ENCODE measurements at places on chromosomes 4 and X.

- no peak for DNase-seq
Measured at GRCh38 chr4:74665876-74666275, 128.4 kb downstream of the BTC start.

DNA sequence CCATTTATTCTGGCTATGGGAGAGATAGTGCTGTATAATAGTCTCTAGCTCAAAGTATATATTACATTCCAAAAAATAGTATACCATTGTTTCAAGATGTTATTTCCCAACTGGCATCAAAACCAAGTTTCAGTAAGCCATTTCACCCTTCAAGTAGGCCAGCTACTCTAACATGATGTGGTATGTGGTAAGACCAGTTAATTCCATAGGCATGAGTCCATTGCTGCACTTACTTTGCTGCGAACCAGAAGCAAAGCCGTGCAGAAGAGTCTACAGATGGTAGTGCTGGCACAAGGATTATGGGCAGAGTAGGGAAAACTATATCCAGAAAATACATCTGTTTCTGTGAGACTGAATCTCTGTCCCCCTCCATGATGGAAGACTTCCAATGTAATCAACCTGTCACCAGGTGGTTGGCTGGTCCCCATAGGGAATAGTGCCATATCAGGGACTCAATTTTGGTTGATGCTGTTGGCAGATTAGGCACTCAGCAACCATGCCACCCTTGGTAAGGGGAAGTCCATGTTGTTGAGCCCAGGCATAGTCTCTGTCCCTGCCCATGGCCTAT lies 49.8 kb upstream of the HSD17B10 start:
- no peak for DNase-seq

DNA sequence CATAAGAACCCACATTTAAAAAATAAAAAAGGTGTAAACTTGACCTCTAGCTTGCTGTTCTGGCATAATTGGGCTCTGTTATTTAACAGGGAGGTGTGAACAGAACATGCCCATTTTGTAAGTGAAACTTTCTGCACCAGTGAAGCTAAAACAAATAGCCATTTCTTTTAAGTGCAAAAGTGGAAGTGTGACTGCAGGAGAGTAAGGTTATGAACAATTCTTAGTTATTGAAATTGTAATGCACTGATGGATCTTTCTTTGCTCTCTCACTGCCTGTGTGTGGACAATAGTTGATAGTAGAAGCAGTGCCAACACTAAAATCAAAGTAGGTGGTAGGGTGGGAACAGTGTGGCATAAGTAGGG lies 12.6 kb downstream of the P2RY10 start:
- no peak for DNase-seq

DNA sequence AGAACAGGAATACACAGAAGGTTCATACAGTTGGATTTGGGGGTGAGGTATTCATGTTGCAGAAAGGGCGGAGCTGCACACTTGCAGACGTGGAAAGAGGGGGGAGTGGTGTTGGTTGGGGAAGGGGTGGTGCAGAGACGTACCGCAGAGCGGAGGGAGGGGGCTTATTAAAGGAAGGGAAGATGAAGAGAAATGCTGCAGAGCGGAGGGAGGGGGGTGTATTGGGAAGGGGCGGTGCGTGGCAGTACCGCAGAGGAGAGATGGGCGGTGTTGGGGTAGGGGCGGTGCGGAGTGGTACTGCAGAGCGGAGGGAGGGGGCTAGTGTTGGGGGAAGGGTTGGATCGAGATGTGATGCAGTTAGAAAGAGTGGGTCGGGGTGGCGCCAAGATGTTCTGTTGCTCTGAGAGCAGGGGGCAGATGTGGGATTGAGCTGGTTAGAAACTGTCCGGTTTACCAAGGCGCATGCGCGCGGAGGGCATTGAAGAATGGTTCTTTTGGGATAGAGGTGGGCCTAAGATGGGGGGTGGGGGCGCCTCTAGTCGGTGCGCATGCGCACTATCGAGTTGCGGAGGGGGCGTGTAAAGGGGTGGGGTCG lies 900 bp downstream of the TRO start:
- DNase-seq: peak; percentile 16

GRCh38 chr4:37812713-37813112 lies 13.8 kb upstream of the PGM2 start:
- no peak for DNase-seq

DNA sequence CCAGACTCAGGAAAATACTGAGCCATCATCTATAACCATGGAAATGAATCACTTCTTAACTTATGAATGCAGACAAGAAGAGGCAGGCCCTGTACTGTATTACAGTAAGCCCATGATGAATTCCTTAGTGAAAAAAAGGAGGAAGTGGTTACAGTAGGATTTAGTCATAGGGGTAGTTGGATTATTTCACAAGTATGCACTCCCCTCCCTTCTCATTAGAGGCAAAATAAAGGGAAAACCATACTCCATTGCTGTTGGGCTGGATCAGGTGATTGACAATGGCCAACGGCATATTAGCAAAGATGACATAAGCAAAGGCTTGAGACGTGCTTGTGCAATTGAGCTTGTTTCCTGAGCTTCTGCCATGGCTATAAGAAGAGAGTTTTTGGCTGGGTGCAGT lies 181.1 kb upstream of the PRPS2 start:
- no peak for DNase-seq

GRCh38 chrX:75067931-75068330 lies 88.2 kb downstream of the ABCB7 start:
- no peak for DNase-seq

DNA sequence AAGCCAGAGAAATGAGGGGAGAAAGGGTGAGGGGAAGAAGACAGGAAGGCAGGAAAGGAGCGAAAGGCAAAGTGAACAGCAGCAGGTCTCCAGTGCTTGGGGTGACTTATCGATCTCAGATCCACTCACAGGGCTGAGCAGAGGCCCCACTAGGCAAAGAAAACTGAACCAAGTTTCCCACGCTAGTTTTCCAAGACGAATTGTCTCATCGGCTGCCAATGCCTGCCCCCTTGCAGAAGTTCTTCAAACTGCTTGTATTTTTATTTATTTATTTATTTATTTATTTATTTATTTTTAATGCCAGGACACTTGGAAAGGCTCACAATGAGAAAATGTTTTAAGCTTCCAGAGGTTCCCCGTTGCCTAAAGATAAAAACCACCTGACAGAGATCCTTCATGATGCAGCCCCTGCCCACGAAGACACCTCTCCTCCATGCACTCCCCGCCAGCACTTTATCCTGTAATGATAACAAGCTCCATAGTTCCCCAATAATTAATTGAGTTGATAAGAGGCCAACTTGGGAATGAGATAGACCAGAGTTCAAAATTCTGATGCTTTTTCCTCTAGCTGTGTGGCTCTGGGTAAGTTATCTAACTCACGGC lies 43.2 kb downstream of the QDPR start:
- DNase-seq: no peak

DNA sequence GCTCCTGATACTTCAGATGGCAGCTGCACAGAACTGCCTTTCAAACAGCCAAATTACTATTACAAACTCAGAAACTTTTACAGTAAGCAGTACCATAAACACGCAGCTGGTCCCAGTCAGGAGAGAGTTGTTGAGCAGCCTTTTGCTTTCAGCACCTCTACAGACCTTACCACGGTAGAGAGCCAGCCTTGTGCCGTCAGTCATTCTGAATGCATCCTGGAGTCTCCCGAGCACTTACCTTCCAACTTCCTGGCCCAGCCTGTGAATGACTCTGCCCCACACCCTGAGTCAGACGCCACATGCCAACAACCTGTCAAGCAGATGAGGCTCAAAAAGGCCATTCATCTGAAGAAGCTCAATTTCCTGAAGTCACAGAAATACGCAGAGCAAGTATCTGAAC lies 12.4 kb downstream of the ZBTB49 start:
- DNase-seq: no peak

DNA sequence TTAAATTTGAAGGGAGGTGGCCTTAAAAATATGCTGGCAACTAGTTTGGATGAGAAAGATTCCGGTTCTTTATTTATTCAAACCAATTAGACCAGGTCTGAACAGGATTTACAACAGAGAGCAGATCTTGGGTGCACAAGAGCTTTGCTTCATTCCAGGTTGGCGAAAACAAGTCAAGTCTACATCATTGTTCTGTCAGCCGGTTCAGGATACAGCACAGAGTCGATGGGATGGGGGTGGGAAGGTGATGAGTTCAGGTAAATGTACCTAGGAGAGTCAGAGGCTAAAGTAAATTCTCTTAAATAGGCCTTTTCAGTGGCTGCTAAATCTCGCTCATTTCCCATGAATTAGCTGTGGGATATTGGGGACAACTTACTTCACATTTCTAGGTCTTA lies 882 bp upstream of the STIM2 start:
- DNase-seq: no peak

- no peak for DNase-seq
Measured at GRCh38 chrX:69374569-69374968, 129.6 kb upstream of the NALF2 start.

- no peak for DNase-seq
Measured at GRCh38 chr4:29453303-29453820, 1266.8 kb upstream of the PCDH7 start.

GRCh38 chr4:6225469-6225868 lies 25.1 kb upstream of the JAKMIP1 start:
- no peak for DNase-seq

DNA sequence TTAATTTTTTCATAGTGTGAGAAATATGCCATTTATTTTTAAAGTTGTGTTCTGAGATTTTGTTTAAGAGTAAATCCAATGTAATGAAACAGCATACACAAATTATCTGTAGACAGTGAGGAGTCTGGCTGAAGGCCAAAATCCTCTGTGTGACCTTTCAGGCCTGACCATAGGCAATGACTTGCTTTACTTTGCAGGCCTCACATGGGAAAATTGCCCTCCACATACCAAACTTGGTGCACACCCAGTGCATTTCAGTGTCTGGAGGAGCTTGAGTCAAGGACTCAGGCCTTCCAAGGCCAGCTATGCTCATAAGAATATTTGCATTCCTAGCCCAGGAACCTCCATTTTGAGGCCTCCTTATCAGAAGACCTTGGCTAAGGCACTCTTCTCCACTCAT lies 430.1 kb downstream of the GABRG1 start:
- DNase-seq: no peak

DNA sequence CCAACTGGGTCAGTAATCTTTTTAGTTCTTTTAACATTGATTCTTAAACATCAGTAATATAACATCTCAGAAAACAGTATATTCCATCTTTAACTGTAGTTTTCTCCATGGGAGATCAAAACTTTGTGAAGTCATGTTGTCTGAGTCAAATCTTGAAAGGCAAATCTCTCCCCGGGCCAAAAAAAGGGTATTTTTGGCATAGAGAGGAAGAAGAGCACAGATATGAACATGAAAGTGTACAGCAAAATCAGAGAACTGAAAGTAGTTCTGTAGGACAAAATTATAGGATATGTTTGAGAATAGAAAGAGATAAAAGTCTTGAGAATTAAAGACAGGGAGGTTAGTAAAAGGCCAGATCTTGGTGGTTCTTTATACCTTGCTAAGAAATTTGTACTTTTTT lies 176.4 kb upstream of the GYPA start:
- no peak for DNase-seq

DNA sequence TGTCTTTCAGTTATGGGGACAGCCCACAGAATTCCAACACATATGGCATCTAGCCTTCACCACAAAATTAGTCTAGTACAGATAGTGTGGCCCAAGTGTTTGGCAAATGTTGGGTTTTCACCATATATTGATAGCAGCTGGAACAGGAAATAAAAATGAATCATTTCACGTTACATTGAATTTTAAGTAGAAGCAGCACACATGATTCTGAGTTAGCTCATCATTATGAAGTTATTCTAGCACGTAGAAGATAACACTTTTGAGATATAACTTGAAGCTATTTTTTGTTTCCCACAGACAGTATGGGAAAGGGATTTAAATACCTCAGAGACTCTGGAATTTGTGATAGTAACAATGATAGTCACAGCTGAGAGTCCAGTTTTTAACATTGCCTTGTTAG lies 118.7 kb downstream of the FAT4 start:
- no peak for DNase-seq

GRCh38 chr4:150139297-150139865 lies 61.1 kb downstream of the DCLK2 start:
- no peak for DNase-seq

- DNase-seq: no peak
Measured at GRCh38 chr4:33054656-33055196, 2334.6 kb downstream of the PCDH7 start.

GRCh38 chr4:140156529-140157171 lies 2.7 kb upstream of the MAML3 start:
- no peak for DNase-seq

GRCh38 chrX:150156615-150157014 lies 206.5 kb upstream of the MAMLD1 start:
- DNase-seq: no peak

DNA sequence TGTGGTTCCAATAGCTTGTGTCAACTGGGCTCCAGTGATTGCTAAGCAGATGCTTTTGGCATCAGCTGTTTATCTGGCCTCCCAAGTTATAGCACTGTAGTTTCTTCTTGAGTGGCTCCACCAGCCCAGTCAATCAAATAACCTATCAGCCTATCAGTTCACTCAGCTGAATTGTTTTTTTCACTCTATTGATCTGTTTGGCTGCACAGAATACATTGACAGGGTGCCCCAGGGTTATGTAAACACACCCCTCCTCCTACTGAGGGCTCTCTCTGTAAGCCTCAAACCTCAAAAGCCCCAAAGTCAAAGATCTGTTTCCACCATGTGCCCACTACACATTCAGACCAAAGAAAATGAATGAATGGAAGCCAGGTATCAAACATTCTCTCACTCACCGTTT lies 214.0 kb downstream of the HS6ST2 start:
- DNase-seq: no peak

- DNase-seq: no peak
Measured at GRCh38 chr4:173591760-173592159, 61.7 kb upstream of the HAND2 start.

DNA sequence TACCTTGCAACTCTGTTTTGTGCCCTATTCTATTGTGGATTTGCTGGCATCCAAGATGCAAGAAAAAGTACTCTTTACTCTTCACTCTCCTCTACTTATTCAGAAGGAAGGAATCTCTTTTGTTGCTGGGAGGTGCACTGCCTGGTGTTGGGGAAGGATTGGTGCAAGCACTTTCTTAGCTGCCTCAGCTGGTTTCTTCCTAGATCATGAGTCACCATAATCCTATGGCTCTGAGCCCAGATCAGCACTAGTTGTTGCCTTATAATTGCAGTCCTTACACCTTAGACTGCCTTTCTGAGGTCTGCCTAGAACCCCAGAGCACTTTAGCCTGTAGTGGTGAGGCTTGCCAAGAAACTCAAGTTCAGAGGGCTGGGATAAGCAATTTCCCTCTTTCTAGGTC lies 37.0 kb upstream of the CT83 start:
- DNase-seq: no peak

- DNase-seq: no peak
Measured at GRCh38 chr4:169741569-169741968, 16.2 kb downstream of the HPF1 start.

DNA sequence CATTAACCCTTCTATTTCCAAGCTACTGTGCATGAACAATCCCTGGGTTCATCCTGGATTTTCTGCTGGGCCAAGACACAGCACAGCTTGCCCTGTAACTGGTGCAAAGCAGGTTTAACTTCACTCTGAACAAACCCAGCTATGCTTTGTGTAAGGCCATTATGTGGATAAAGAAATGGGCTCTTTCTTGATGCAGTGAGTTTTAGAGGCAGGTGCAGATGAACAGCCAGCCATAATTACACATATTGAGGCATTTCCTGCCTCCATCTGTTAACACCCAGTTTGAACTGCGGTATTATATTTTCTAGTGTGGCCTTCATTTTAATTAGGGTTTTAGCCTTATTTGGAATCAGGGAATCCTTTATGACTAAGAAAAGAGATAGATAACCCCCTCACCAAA lies 68.7 kb upstream of the ARX start:
- DNase-seq: no peak
